ENCODE measurements at places on chromosomes 12 and 14.

- no peak for DNase-seq
Observed at GRCh38 chr12:104212516-104212915, 3.1 kb upstream of the TXNRD1 start.

DNA sequence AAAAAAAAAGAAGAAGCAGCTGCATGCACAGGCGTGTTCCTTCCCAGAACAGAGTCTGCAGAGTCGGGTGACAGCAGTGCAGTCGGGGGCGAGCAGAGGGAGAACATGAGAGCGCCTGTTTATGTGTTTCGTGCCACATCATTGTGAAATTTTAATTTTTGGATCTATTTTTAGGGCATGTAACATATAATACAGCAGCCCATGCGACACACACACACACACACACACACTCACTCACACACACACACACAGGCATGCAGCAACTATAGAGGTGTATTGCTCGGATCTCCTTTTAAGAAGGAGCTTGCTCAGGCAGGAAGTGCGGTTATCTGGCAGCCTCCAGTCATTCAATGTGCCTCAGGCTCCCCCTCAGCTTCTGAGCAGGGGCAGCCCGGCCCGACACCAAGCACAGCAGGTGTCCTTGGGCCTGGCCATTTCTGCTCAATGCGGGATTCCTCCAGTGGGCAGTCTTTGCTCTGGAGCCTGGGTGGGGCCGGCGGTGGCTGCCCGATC is 71.8 kb downstream of the ZNF664 start:
- no peak for DNase-seq

- no peak for DNase-seq
Observed at GRCh38 chr12:39553476-39553875, 66.1 kb downstream of the ABCD2 start.

GRCh38 chr12:92145481-92145730 is 240 bp downstream of the BTG1 start:
- DNase-seq = no peak

- DNase-seq = no peak
Observed at GRCh38 chr12:30896461-30896860, 30.1 kb upstream of the TSPAN11 start.

DNA sequence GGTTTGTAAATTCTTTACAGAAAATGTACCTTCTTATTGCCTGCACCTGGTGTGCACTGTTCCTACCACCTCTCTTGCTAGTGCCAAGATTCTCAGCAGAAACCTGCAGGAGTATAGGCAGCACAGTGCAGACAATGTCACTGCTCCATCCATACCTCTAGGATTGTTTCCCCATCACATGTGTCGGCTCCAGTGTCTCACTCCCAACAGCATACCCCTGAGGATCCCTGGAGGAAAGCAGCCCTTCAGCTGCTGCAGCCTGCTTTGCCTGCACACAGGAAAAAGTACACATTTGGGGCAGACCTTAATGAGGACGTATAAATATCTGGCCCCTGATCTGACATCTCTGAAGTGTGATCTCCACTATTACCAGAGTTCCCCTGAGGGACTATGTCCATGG is 235.5 kb downstream of the MDGA2 start:
- DNase-seq = no peak

DNA sequence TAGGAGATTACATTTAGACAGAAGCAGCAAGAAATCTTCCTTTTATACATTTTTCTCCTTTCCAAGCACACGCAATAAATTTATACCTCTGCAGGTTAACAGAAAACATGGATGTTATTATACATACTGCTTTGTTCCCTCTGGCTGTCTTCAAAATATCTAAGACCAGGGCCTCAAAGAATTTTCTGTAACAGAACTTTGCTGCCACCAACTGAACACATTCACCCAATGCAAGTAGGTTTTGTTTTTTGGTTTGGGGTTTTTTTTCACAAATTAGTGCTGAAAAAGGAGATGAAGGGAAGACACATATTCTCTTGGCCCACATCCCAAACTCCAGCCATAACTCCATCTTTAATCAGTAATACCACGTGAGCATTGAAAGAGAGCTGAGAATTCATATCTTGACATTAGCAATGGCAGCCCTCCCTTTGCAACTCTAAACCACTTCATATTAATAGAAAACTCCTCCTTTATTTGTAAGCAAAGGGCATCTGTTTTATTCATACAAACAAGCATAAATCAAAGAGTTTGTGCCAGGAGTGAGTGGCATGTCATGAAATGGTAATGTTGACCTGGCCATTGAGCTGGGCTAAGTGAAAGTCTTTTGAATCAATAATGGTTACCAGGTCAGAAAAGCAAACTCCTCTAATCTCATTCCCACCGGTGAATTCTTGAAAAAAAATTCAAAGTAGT is 150.8 kb upstream of the FSCB start:
- DNase-seq = no peak

- no peak for DNase-seq
Observed at GRCh38 chr14:100156776-100157175, 2.7 kb downstream of the DEGS2 start.

GRCh38 chr12:76024942-76025600 is 6.5 kb downstream of the PHLDA1 start:
- no peak for DNase-seq
